Fibroblast of skin of back (primary cell): ENCODE measurements at places on chromosomes 11 and 22.

- no peak for DNase-seq
These were observed 18.0 kb upstream of the CHST1 start for GRCh38 chr11:45683271-45684058.

- DNase-seq, result no peak
These were observed 98.0 kb upstream of the THY1 start for GRCh38 chr11:119520966-119521365.

- DNase-seq, result peak; percentile 1
These were observed at the start of gene OR6A2 for GRCh38 chr11:6799402-6799801. Gene OR6A2, minus strand, starts transcription at chr11:6799689. Its CDS starts 3,981 bp downstream, at chr11:6795708.

DNA sequence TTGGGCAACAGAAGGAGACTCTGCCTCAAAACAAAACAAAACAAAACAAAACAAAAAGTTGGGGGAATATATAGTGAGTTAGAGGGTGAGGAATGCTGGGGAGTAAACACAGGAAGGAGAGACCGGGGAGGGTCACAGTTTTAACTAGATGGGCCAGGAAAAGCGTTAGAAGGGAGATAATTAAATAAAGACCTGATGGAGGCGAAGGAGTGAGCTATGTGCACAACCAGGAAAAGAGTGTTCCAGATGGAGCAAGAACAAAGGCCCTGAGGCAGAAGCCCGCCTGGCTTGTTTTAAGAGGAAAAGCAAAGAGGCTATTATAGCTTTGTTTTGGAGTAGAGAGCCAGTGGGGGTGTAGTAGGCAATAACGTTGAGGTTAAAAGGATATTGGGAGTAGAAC lies 4.8 kb upstream of the PLA2G6 start:
- no peak for DNase-seq

DNA sequence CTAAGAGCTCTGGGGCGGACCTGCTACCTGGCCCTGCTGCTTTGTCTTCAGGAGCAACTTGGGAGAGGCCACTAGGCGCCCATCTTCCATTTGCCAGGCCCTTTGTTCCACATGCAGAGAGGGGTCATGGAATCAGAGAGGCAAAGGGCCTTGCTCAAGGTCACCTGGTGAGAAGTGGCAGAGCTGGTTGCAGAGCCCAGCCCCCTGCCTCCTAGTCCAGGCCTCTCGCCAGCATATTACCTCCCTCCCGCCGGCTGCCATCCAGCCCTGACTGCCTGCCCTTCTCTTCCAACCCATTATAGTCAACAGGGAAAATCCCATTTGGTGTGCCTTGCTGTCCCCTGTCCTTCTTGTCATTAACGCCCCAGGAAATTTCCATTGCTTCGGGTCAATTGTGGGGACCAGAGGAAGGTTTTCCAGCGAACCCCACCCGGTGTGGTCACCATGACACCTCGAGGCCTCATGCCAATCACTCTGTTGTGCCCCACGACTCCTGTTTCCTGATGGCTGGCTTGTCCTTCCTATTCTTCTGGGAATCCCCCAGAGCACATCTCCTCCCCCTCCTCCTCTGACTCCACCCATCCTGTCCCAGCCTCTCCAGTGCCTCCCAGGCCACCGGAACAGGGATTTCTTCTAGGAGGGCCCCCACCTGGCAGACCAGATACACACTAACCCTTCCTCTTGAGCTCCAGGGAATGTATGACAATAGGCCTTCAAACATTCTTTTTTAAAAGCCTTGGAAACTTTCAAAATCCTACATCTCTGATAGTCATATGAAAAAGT lies 77.0 kb downstream of the NECTIN1 start:
- no peak for DNase-seq

DNA sequence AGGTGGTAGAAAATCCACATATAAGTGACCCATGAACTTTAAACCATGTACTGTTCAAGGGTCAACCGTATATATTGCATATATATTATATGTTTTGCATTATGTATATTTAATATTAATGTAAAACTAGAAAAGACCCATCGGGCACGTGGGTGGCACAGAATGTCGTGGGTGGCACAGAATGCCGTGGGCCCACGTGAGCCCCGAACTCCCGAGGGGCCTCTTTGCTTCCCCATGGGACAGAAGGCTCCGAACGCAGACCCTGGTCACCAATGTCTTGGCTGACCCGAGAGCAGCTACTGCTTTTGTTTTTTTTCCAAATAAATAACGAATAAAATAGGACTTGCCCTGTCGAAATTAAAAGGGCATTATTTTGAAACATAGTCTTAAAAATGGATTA lies 415.4 kb downstream of the BRD1 start:
- no peak for DNase-seq

DNA sequence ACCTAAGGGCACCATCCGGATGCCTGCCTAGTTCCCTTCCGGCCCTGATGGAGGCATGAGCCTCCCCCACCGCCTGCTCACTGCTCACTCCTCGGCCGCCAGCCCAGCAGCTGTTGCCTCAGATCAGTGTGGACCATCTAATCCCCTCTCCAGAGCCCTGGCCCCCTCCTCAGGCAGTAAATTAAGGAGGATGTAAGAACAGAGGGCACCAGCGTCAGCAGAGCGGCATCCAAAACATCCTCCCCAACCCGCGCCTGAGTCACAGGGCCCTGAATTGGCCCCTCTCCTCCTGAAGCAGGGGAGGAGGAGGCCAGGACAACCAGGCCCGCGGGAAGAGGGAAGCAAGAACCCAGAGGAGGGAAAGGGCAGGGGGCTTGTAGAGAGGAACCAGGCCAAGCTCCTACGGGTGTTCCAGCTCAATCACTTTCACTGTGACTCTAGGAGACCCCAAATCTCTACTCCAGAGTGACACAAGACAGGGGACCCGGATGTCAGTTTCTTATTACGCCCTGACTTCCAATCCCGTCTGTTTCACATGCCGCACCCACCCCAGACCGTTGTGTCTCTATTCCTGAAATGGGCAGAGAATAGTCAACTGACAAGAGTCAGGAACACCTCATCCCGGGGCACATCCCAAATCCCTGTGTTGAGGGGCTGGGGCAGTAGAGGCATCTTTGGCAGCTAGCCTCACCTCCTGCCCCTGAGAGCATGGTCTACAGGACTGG lies 31.3 kb upstream of the MYOD1 start:
- DNase-seq, result no peak

DNA sequence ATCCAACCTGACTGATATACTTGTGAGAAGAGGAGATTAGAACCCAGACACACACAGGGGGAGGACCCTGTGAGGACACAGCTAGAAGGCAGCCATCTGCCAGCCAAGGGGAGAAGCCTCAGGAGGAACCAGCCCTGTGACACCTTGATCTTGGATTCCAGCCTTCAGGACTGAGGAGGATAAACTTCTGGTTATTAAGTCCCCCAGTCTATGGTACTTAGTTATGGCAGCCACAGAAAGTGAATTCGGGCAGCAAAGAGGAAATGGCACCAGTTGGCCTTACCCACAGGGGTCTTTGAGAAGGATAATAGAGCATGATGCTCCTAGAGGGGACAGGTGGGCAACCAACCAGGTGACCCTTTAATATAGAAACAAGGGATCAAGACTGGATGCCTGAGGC lies 49.4 kb downstream of the ASCL2 start:
- DNase-seq, result no peak

- peak; percentile 18 for DNase-seq
These were observed 2084.3 kb downstream of the LRRC4C start for GRCh38 chr11:39374963-39375698.

DNA sequence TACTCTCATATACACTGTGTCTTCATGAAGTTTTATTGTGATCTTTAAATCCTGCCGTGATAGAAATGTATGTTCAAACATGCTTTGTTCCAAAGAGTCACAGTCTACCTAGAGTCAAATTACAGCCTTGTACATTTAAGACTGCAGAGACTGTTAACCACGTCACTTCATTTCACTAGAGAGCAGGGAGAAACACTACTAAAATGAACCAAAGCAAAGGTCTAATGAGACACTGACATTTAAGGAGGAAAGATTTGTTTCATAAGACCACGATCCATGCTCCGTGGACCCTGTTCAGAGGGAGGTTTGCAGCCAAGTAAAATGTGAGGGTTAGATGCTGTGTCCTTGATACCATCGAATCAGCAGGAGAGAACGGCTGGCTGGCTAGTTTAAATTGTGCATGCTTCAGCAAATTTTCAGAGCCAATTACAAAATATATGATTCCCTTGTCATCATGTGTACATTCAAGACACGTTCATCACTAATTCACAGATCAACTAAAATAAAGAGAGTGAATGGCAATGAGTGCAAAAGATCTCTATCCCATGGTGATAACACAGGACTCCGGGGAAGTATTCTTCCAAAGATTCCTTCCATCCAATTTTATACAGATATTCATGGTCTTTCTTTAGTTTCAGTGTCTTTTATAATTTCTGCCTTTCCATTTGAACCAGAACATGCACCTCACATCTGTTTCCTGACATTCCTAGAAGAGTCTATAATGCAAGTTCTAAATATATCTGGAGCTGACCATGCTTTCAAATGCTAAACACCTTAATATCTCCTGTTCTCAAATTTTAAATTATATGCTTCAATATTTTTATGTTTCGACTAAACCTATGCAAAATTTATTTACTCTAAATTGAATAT lies 960.9 kb upstream of the FAT3 start:
- DNase-seq, result no peak

DNA sequence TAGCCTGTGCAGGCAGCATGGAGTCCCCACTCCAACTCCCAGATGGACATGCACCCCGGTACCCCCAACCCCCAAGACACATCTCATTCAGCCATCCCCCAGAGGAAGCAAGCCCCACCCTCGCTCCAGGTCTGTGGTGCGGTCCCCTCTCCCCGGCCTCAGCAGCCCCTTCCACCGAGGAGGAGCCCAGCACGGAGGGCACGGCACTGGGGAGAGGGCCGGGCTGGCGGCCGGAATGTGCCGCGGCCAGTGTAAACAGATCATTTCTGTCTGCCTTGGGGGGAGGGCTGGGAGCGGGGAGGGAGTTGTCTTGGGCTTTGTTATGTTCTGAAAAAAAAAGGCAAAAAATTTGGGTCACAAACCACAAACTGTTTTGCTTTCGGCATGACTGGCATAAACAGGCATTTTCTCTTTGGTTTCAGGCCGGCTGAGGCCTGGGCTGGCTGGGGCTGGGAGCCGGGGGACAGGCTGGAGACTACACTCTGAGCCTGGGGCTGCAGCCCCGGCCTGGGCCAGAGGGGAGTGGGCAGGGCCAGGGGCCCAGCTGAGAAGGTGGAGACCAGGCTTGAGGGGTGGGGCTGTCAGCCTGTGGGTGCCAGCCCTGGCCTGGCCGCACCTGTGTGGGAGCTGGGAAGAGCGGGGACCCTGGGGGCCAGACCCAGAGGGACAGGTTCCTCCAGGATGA lies 16.8 kb downstream of the IGF2 start:
- peak; percentile 92 for DNase-seq
